ENCODE measurements at places on chromosomes 2 and 18.

DNA sequence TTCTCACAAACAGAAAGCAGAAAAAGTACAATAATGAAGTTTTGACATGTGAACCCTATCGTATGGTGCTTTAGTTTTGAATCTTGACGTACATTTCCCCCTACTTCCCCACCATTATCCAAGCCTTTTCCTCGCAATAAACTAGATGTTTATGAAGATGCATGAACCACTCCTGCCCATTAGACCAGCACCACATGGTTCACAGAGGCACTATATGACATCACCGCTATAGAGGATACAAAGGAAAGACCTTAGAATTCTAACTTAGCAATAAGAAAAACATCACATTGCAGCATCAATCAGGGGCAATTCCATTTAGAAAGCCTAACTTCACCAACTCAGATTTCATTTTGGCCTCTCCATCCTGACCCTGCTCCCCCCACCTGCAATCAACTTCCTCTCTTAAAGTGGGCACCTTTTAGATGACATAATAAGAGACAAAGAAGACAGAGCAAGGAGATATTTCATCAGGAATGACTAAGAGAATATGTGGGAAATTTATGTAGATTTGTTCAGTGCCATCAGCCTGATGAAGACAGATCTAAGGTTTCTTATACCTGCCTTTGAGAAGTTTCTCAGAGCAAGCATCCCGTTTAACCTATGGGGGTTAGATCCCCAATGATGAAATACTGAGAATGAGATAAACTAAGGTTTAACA lies 124.9 kb downstream of the PIGN start:
- no peak for DNase-seq

- DNase-seq: no peak
These were observed 93.9 kb upstream of the CTDP1 start for GRCh38 chr18:79585395-79586370.

- DNase-seq: no peak
These were observed 227.7 kb upstream of the ZEB2 start for GRCh38 chr2:144747571-144747970.

GRCh38 chr2:1870431-1870830 lies 126.1 kb upstream of the PXDN start:
- DNase-seq: no peak

DNA sequence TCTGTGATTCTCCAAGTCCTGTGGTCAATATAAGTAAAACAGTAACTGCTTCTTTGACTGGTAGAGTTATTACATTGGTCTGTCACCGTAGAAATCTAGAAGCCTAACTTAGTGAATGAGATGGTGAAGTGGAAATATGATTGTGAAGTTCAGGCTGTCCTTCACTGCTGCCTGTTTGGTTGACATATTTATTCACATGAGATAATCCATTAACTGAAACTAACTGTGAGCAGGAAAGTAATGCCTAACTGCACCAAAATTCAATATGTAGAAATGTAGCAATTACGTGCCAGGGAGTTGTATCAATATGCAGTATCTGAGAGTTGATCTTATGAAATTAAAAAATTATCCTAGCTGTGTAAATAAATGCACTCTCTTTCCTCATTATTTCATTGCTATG lies 147.7 kb upstream of the APCDD1 start:
- no peak for DNase-seq

- DNase-seq: no peak
These were observed 22.4 kb downstream of the SERPINB12 start for GRCh38 chr18:63564561-63564960.

- no peak for DNase-seq
These were observed 58.2 kb downstream of the KLF7 start for GRCh38 chr2:207107551-207107950.

- no peak for DNase-seq
These were observed 139.6 kb upstream of the PELI1 start for GRCh38 chr2:64283641-64284361.

- DNase-seq: no peak
These were observed 58.9 kb downstream of the HAUS1 start for GRCh38 chr18:46163091-46163490.

DNA sequence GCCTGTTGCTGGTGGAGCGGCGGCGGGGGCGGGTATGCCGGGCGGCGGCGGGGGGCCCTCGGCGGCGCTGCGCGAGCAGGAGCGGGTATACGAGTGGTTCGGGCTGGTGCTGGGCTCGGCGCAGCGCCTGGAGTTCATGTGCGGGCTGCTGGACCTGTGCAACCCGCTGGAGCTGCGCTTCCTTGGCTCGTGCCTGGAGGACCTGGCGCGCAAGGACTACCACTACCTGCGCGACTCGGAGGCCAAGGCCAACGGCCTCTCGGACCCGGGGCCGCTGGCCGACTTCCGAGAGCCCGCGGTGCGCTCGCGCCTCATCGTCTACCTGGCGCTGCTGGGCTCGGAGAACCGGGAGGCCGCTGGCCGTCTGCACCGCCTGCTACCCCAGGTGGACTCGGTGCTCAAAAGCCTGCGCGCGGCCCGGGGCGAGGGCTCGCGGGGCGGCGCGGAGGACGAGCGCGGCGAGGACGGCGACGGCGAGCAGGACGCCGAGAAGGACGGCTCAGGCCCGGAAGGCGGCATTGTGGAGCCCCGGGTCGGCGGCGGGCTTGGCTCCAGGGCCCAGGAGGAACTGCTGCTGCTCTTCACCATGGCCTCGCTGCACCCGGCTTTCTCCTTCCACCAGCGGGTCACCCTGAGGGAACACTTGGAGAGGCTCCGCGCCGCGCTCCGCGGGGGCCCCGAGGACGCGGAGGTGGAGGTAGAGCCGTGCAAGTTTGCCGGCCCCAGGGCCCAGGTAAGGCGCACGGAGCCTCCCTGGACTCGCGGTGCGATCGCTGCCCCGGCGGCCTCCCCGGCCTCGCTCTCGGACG lies 1.0 kb downstream of the ZCCHC2 start:
- peak; percentile 9 for DNase-seq

- DNase-seq: no peak
These were observed 65.9 kb upstream of the AFF3 start for GRCh38 chr2:100208141-100208770.

DNA sequence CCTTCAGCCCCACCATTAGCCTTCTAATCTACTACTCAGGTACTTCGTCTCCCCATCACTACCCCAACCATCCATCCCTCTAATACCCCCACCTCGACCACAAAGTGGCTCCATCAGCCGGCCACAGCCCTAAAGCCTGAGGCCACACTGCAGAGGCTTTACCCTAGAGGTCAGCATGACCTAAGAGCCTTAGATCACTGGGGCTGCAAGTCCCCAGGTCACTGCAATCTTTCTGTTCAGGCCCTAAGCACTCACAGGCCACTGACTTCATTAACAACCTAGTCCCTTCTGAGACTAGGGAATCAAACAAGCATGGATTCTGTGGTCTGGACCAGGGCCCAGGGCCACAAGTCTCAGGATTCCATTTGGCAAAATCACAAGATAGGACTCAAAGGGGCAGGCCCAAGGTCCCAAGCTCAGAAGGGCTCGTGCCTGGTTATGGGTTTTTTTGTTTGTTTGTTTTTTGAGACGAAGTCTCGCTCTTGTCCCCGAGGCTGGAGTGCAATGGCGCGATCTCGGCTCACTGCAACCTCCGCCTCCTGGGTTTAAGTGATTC lies 37.0 kb upstream of the PKDCC start:
- DNase-seq: no peak

GRCh38 chr2:219073413-219074129 lies 12.8 kb upstream of the IHH start:
- DNase-seq: no peak

DNA sequence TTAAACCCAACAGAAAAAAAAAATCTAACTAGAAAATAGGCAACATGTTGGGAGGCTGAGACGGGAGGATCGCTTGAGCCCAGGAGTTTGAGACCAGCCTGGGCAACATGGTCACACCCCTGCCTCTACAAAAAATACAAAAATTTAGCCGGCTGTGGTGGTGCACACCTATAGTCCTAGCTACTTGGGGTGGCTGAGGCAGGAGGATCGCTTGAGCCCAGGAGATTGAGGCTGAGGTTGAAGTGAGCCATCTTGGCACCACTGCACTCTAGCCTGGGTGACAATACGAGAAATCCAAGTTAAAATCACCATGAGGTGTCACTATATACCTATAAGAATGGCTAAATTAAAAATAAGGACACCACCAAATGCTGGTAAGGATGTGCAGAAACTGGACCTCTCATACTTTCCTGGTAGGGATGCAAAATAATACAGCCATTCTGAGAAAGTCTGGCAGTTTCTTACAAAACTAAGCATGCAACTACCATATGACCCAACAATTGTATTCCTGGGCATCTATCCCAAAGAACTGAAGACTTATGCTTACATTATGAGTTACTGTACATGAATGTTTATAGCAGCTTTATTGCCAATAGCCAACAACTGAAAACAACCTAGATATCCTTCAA lies 2.2 kb downstream of the SEPTIN10 start:
- no peak for DNase-seq

- no peak for DNase-seq
These were observed 8.5 kb downstream of the RFX8 start for GRCh38 chr2:101466426-101466825.

- DNase-seq: no peak
These were observed 86.7 kb downstream of the FTCDNL1 start for GRCh38 chr2:199764273-199764800.

GRCh38 chr2:157572725-157573124 lies 55.9 kb downstream of the ACVR1C start:
- no peak for DNase-seq

- no peak for DNase-seq
These were observed 26.5 kb downstream of the TET3 start for GRCh38 chr2:74011246-74011645.

GRCh38 chr2:223644136-223644535 lies 42.0 kb upstream of the SCG2 start:
- DNase-seq: no peak

DNA sequence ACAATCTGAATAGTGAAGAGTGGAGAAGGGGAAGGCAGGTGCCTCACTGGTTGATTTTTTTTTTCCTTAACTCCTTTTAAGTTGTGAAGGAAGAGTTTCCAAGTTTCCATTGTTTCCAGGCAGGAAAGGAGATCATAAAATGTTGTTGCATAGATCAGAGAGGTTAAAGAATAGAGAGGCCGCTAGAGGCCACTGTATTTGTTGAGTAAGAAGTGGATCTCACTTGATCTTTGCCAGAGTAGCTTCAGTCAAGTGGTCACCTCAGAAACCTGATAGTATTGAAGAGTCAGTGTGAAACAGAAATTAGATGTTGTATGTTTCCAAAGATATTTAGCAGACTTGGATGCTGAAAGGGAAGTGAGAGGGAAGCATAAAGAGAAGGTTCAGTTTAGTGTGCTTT lies 17.6 kb downstream of the CTNNA2 start:
- DNase-seq: no peak

GRCh38 chr2:240078631-240079030 lies 25.3 kb upstream of the OR6B3 start:
- DNase-seq: no peak

GRCh38 chr2:138269765-138270164 lies 231.8 kb upstream of the SPOPL start:
- DNase-seq: no peak

- DNase-seq: no peak
These were observed 15.4 kb downstream of the UBE2F start for GRCh38 chr2:237982039-237982725.

All from stimulated activated CD4-positive, alpha-beta T cell treated with anti-CD3 and anti-CD28 coated beads, Interleukin-12 subunit alpha, Interleukin-12 subunit beta, amount 100 ng/mL, for 24 hours (primary cell).